ENCODE measurements at places on chromosomes 5 and 9. TPM values are rescaled to one million over a fixed set of nuclear protein-coding genes. Genes with fewer than 3 reads are reported as not detected.

PCDHGA1 gene
- 0.20 TPM for total RNA-seq

CDKN2B gene
- 2.3 TPM for total RNA-seq

C7 gene
- total RNA-seq, result 7.7 TPM

PDE8B gene
- total RNA-seq, result not detected

PCDHGA9 gene
- 1.8 TPM for total RNA-seq

CNTNAP3 gene
- 98.1 TPM for total RNA-seq

SLC27A6 gene
- total RNA-seq, result not detected

ZNF883 gene
- total RNA-seq, result 2.6 TPM

PCDHA3 gene
- 0.18 TPM for total RNA-seq

TMEM252 gene
- total RNA-seq, result not detected

SMIM33 gene
- not detected for total RNA-seq

AOPEP gene
- 19.2 TPM for total RNA-seq

OR2V2 gene
- not detected for total RNA-seq

PCDHGB6 gene
- total RNA-seq, result 2.1 TPM

CKMT2 gene
- 0.07 TPM for total RNA-seq

PPP1R26 gene
- 16.6 TPM for total RNA-seq

FAM240B gene
- not detected for total RNA-seq

ROPN1L gene
- 0.42 TPM for total RNA-seq

GRM6 gene
- not detected for total RNA-seq

KCNN2 gene
- total RNA-seq, result 0.25 TPM

RNF180 gene
- total RNA-seq, result 5.0 TPM

SPACA9 gene
- total RNA-seq, result 1.6 TPM

IFNB1 gene
- total RNA-seq, result not detected

RBM27 gene
- total RNA-seq, result 29.0 TPM

SNCAIP gene
- total RNA-seq, result 18.9 TPM

MARCOL gene
- not detected for total RNA-seq

RASGEF1C gene
- total RNA-seq, result not detected

COL15A1 gene
- total RNA-seq, result not detected

ZBED3 gene
- total RNA-seq, result 3.6 TPM

TMEM174 gene
- total RNA-seq, result 0.07 TPM

ADRB2 gene
- 3.5 TPM for total RNA-seq

MRPL50 gene
- total RNA-seq, result 18.7 TPM

ITK gene
- not detected for total RNA-seq

SEMA6A gene
- total RNA-seq, result 0.35 TPM

TGFBI gene
- total RNA-seq, result 16.9 TPM

PHF24 gene
- total RNA-seq, result not detected

FAM151B gene
- 3.7 TPM for total RNA-seq

RAPGEF6 gene
- total RNA-seq, result 23.8 TPM

NTRK2 gene
- under 0.01 TPM for total RNA-seq

IFNA21 gene
- total RNA-seq, result not detected

EHMT1 gene
- 70.8 TPM for total RNA-seq

IL5 gene
- total RNA-seq, result not detected

ECM2 gene
- 0.18 TPM for total RNA-seq

NR4A3 gene
- total RNA-seq, result 0.07 TPM

PRDM9 gene
- not detected for total RNA-seq

SPOCK1 gene
- 324 TPM for total RNA-seq

FAM221B gene
- not detected for total RNA-seq

SPAAR gene
- 7.5 TPM for total RNA-seq

Data from pulmonary artery endothelial cell (primary cell).